Activated CD4-positive, alpha-beta T cell treated with anti-CD3 and anti-CD28 coated beads, Interleukin-2, amount 10 ng/mL, durations not matched to agents 7 days and 5 days (primary cell): ENCODE measurements at places on chromosomes 1 and 21. TPM values are rescaled to one million over a fixed set of nuclear protein-coding genes. Genes with fewer than 3 reads are reported as not detected.

DNA sequence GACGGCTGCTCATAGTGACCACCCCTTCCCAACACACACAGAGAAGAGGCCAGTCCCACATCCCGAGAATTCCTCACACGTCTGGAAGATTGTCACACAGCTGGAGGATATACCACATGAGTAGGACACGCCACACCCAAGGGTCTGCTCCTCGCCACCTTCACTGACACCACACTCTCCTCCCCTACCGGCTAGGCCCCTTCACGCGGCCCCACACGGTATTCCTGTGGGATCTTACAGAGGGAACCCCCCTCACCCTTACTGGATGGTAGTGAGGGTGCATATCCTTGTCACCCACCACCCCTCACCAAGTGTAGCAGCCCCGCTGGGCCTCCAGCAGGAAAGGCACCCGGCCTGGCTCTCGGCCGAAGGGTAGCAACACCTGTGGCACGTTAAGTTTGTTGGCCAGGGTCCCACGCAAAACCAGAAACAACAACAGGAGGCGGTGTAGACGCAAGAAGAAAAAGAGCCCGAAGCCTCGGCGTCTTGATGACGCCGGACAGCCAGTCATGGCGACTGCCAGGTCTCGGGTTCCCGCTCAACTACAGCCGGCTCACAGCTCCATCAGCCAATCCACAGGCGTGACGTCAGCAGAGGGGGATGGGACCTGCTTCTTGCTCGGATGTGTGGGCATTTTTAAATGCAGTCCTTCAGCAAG lies at the start of gene NUP210L:
Gene NUP210L (minus strand): TSS at position 540 of the 658 bp plus-strand sequence.
- H3K27me3 ChIP-seq, result no peaks in the 10 kb centered on the region
- H3K4me3 ChIP-seq, result no peak within 1 kb of the TSS
- H3K27ac ChIP-seq, result peak within 1 kb of the TSS; percentile 80
- peaks cover 57% of the 10 kb centered on the region for H3K4me1 ChIP-seq

- H3K27ac ChIP-seq, result no peak overlapping the region
- no peaks in the 10 kb centered on the region for H3K4me1 ChIP-seq
- H3K4me3 ChIP-seq, result no peak overlapping the region
- no peaks in the 10 kb centered on the region for H3K36me3 ChIP-seq
- DNase-seq, result no peak
- H3K27me3 ChIP-seq, result no peaks in the 10 kb centered on the region
Observed at GRCh38 chr21:20647607-20648006, 350.6 kb upstream of the NCAM2 start.

- peak; percentile 98 for DNase-seq
- H3K4me1 ChIP-seq, result peaks cover 20% of the 10 kb centered on the region
- H3K27me3 ChIP-seq, result no peaks in the 10 kb centered on the region
- peak within 1 kb of the TSS; percentile 95 for H3K4me3 ChIP-seq
- peak within 1 kb of the TSS; percentile 91 for H3K27ac ChIP-seq
Observed at GRCh38 chr1:23800400-23801337, at the start of gene GALE. GALE (minus strand) TSS chr1:23800754; CDS start chr1:23799007, 1,747 bp downstream.

- DNase-seq, result no peak
- no peak overlapping the region for H3K27ac ChIP-seq
- peaks cover 16% of the 10 kb centered on the region for H3K27me3 ChIP-seq
Observed at GRCh38 chr1:157916887-157917570, 75.4 kb upstream of the CD5L start.

DNA sequence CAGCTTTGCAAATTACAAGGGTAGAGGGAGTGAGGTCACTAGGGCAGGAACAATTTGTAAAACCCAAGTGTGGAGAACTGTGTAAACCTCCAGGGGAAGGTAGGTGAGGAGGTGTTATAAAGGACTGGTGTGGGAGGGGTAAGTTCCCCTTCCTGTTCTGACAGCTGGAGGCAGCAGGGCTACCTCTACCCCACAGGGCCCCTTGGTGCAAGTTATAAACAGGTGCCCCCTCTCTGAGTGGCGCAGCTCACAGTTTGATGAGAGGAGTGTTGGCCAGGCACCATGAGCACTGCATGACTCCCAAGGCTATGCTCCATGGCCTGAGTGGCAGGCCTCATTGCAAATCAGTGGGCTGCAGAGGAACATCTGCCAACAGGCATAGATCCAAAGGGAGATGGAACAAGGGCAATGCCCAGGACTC lies 41.0 kb downstream of the MFSD2A start:
- no peaks in the 10 kb centered on the region for H3K27me3 ChIP-seq
- H3K27ac ChIP-seq, result no peak overlapping the region
- no peaks in the 10 kb centered on the region for H3K36me3 ChIP-seq
- H3K4me3 ChIP-seq, result no peak overlapping the region

GRCh38 chr1:44318097-44319088 lies 36.7 kb downstream of the ERI3 start:
- peaks cover 10% of the 10 kb centered on the region for H3K36me3 ChIP-seq
- no peaks in the 10 kb centered on the region for H3K27me3 ChIP-seq
- no peak overlapping the region for H3K27ac ChIP-seq
- H3K4me3 ChIP-seq, result no peak overlapping the region
- H3K4me1 ChIP-seq, result peaks cover 13% of the 10 kb centered on the region

DNA sequence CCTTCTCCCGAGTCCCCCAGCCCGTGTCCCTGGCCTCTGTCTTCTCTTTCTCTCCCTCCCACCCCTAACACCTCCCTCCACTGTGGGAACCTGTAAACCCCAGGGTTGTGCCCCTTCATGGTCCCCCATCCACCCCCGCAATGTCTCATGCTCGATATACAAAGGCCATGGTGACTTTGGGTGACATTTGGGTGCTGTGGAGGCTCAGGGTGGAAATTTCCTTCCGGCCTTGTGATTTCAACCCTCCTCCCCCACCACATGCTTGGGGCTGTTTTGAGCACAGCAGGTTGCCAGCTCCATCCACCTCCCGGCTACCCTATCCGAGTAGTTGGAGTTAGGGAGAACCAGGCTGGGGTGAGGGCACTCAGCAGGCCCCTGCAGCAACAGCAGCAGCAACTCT lies 25.7 kb upstream of the VPS13D start:
- peaks cover 50% of the 10 kb centered on the region for H3K36me3 ChIP-seq
- H3K4me3 ChIP-seq, result no peak overlapping the region
- peak; percentile 22 for DNase-seq
- H3K27me3 ChIP-seq, result no peaks in the 10 kb centered on the region

DNA sequence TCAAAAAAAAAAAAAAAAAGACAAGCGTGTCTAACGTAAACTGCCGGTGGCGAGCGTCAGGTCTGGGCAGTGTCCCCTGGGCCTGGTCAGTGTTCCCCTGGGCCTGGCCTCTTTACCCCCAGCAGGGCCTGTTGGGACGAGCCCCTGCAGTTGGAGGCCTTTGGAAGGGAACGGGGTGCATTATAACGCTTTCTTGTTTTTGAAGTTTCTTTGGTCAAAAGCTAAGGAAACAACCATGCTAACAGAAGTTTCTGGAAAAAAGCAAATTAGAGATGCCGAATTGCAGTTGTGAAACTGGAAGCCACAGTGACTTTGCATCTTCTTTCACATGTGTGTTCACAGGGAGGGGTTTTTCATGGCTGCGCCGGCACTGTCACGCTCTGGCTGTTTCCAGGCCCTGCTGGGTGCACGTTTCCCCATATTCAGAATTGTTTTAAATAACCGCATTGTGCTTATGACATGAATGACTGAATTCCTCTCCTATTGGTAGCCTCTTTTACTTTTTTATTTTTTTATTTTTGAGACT lies 16.0 kb downstream of the RRP1 start:
- H3K27ac ChIP-seq, result peak overlapping the region; percentile 36
- H3K4me1 ChIP-seq, result no peaks in the 10 kb centered on the region
- H3K27me3 ChIP-seq, result no peaks in the 10 kb centered on the region
- no peak overlapping the region for H3K4me3 ChIP-seq
- H3K36me3 ChIP-seq, result peaks cover 16% of the 10 kb centered on the region

GRCh38 chr21:32135401-32136363 lies 143.2 kb downstream of the MIS18A start:
- DNase-seq, result no peak
- H3K4me3 ChIP-seq, result no peak overlapping the region
- H3K27me3 ChIP-seq, result no peaks in the 10 kb centered on the region
- H3K27ac ChIP-seq, result no peak overlapping the region

DNA sequence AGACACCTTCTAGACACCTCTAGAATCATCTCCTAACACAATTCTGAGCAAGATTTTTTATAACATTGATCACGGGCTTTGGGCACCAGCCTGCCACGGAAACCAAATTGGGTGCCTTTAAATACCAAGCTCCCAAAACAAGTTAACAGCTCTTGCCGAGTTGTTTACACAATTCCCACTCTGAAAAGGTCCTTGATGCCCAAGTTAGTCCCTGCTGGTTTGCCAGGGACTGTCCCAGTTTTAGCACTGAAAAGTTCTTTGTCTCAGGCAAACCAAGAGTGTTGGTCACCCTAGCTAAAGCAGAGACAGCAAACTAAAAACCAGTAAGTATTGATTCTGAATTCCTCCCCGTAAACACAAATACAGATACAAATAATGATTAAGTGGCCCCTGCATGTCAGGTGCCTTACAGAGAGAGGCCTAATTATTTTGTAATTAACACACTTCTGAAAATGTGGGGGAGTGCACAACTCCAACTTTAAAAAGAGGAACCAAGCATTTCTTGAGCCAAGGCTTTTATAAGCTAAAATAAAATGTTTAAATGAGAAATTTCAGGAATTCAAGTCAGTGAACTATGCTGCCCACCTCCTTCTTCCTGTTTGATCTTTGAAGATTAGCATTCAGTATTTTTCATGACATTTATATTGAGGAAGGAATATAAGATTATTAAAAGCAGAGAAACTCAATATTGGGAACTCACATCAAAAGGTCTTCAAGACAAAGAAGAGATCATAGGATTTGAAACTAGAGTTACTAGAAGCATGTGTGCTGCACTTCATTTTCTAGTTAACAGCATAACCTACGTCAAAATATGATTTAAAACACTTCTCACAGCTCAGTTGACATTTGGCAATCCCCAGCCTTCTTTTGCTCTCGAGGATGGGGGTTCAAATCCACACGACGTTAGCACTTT lies 9.0 kb upstream of the UBE2U start:
- no peaks in the 10 kb centered on the region for H3K4me1 ChIP-seq
- no peaks in the 10 kb centered on the region for H3K36me3 ChIP-seq
- no peak overlapping the region for H3K4me3 ChIP-seq
- H3K27ac ChIP-seq, result no peak overlapping the region
- H3K27me3 ChIP-seq, result peaks cover 1% of the 10 kb centered on the region
- DNase-seq, result no peak

DNA sequence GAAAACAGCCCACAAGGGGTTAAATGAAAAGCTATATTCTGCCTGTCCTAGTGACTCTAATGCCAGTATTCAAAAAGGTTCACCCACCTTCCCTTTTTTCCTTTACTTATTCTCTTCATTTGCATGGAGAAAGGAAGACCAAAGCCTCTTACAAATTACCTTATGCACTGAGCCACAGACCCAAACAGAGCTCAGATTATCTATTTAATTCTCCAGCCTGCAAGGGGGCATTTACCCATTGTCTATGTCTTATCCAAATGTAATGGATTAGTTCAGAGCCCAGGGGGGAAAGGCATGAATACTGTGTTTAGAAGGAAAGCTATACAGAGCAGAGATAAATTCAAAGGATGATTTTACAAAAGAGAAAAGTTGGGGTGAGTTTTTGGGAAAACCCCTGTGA lies 388.5 kb downstream of the OMA1 start:
- no peak for DNase-seq
- H3K27ac ChIP-seq, result no peak overlapping the region
- no peak overlapping the region for H3K4me3 ChIP-seq
- H3K4me1 ChIP-seq, result no peaks in the 10 kb centered on the region
- H3K27me3 ChIP-seq, result no peaks in the 10 kb centered on the region

DNA sequence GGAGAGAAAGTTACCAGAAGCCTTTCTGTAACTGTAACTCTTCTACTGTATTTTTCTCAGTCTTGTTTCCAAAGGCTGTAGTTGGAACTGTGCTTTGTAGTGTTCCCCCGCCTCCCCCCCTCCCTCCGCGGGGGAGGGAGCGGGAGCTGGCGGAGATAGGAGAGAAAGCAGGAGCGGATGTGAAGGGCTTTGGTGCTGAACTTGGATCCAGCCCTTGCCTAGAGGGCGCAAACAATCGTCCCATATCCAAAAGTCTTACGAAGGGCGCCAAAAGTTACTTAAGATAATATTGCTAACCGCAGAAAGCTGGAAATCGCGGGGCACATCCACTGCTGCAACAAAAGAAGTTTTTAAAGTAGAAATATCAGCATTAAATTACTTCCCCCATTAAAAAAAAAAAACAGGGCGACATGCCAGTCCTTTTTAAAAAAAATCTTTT lies 2.4 kb upstream of the NFIA start:
- H3K4me3 ChIP-seq, result peak overlapping the region; percentile 3
- H3K27me3 ChIP-seq, result peaks cover 50% of the 10 kb centered on the region
- peaks cover 56% of the 10 kb centered on the region for H3K4me1 ChIP-seq
- H3K27ac ChIP-seq, result no peak overlapping the region
- H3K36me3 ChIP-seq, result peaks cover 8% of the 10 kb centered on the region

GRCh38 chr21:36156815-36157670 lies at the start of gene DOP1B:
DOP1B (plus strand) TSS chr21:36156824; CDS start chr21:36164734, 7,910 bp downstream.
- peaks cover 7% of the 10 kb centered on the region for H3K36me3 ChIP-seq
- H3K4me3 ChIP-seq, result peak within 1 kb of the TSS; percentile 80
- peaks cover 32% of the 10 kb centered on the region for H3K4me1 ChIP-seq
- peak within 1 kb of the TSS; percentile 69 for H3K27ac ChIP-seq

DNA sequence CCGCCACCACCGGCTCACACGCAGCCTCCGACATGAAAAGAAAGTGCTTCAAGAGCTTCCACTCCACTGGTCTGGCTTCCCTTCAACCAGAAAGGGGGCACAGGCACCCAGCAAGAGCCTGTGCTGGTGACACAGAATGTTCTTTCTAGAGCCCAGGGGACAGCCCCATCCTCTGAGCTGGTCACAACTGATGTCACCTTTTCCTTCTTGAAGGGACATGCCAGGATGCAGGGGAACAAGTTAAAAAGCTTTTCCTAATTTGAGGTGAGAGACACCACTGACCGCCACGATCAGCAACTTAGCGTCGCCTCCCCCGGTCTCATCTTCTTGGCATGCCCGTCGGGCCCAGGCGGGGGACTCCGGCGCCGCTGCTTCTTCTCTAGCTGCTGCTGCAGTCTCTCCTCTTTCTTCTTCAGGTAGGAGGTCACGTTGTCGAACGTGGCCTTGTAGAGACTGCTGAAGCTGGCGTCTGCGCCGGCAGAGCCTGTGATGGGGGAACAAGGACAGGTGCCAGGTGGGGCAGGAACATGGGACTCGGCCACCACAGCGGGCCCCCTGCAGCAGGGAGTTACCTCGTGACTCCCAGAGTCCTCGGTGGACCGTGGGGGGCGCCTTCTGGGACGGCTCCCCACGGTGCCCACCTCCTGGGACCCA lies 29.5 kb downstream of the WDR4 start:
- DNase-seq, result no peak
- no peaks in the 10 kb centered on the region for H3K4me1 ChIP-seq
- H3K4me3 ChIP-seq, result no peak overlapping the region
- no peaks in the 10 kb centered on the region for H3K27me3 ChIP-seq

GRCh38 chr21:36744190-36744559 lies 45.3 kb downstream of the SIM2 start:
- peaks cover 49% of the 10 kb centered on the region for H3K27me3 ChIP-seq
- H3K27ac ChIP-seq, result no peak overlapping the region
- no peak for DNase-seq

- H3K27me3 ChIP-seq, result peaks cover 7% of the 10 kb centered on the region
- H3K36me3 ChIP-seq, result no peaks in the 10 kb centered on the region
- no peak for DNase-seq
- peaks cover 33% of the 10 kb centered on the region for H3K4me1 ChIP-seq
- H3K27ac ChIP-seq, result peak overlapping the region; percentile 87
Observed at GRCh38 chr1:192807211-192808162, 1.4 kb upstream of the RGS2 start.

Gene UHMK1
- total RNA-seq, result 57.3 TPM

Gene DENND2D
- 349 TPM for total RNA-seq

Gene TLR5
- total RNA-seq, result 0.58 TPM

Gene PRPF38B
- total RNA-seq, result 79.8 TPM

Gene AADACL4
- total RNA-seq, result not detected
